Left renal pelvis (tissue), 4 donors: ENCODE measurements at places on chromosomes 16 and 17. TPM values are rescaled to one million over a fixed set of nuclear protein-coding genes. Genes with fewer than 3 reads are reported as not detected.

DNA sequence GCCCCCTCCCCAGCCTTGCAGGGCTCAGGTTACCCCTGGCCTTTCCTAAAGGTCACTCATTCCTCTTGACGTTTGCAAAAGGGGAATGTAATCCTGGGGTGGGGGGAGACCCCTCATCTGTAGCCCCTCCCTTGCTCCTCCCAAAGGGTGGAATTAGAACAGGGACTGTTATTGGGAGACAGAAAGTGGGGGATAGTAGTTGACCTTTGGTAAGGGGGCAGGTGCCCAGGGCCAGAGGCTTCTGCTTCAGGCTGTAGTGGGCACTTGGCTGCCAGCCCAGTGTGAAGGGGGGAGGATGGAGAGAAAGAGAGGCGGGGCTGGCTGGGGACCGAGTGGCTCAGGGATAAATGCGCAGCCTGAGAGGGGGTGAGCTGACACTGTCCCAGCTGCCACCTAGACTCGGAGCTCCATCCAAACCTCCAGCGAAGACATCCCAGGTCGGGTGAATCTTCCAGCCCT, at the start of gene ENO3:
TSS of gene ENO3 (plus strand) at position 374 of the 459 bp plus-strand sequence. CDS start 711 bp downstream, outside the sequence.
- no peak for DNase-seq

- no peak for DNase-seq
Measured at GRCh38 chr16:73616166-73616753, 568.3 kb upstream of the ZFHX3 start.

GRCh38 chr16:28105954-28106353, 42.4 kb upstream of the GSG1L start:
- DNase-seq: no peak

DNA sequence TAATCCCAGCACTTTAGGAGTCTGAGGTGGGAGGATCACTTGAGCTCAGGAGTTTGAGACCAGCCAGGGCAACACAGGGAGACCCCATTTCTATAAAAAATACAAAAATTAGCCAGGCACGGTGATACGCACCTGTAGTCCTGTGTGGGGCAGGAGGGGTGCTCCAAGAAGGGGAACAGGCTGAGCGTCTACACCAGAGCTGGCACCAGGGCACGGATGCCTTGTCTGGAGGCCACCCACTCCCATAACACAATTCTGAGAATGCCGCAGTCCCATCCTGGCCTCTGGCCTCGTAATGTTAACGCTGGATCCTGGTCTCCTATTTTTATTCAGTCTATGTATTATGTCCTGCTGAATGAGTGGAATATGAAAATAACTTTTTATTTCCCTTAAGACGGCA, 161.3 kb downstream of the WSCD1 start:
- no peak for DNase-seq

Gene CCL18
- not detected for polyA plus RNA-seq

Gene HEXD
- 34.5 TPM for polyA plus RNA-seq

Gene TRPV3
- 1.6 TPM for polyA plus RNA-seq

DNA sequence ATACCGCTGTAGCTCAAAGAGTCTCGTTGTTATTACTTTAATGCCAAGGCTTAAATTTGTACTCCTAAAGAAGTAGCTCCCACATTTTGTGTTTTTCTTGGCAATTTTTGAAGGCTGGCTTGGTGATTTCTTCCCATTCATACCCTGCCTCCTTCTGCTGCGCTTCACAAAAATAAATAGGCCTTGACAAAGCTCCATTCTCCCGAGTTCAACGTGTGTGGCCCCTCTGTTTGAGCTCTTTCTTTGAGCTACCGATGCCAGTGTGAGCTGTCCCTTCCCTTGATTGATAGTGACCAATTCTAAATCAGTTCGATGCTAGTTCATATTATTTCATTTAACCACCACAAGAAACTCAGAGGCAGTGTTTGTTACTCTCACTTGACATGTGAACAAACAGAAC, 96.8 kb downstream of the MAP2K6 start:
- no peak for DNase-seq

Gene PYDC1
- not detected for polyA plus RNA-seq

DNA sequence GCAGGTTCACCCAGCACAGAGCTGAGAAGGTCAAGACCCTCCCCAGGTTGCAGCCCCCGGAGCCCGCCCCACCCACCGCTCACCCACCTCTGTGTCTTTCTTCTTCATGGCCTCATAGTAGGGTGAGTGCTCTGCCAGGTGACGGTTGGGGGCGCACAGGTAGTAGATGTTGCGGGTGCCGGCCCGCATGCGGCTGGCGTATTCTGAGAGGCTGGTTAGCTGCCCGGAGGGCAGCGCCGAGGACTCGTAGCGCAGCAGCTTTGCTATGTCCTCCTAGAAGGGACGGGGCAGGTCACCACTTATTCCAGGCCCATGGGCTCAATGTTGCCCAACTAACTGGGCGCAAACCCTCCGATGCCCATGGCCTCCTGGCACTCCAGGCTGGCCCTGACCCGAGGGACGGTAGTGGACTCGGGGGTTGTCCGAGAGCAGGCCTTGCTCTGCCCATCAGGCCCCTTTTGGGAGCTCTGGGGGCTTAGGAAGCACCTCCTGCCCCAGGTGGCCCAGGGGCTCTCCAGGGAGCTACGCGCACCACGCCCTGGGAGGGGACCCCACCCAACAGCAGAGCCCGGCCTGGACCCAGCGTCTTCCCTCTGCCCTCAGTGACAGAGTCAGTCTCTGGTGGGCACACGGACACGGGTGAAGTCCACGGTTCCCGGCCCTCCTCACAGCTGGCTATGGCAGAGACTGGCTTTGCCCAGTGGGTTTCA, 9.9 kb downstream of the DNASE1 start:
- no peak for DNase-seq

DNA sequence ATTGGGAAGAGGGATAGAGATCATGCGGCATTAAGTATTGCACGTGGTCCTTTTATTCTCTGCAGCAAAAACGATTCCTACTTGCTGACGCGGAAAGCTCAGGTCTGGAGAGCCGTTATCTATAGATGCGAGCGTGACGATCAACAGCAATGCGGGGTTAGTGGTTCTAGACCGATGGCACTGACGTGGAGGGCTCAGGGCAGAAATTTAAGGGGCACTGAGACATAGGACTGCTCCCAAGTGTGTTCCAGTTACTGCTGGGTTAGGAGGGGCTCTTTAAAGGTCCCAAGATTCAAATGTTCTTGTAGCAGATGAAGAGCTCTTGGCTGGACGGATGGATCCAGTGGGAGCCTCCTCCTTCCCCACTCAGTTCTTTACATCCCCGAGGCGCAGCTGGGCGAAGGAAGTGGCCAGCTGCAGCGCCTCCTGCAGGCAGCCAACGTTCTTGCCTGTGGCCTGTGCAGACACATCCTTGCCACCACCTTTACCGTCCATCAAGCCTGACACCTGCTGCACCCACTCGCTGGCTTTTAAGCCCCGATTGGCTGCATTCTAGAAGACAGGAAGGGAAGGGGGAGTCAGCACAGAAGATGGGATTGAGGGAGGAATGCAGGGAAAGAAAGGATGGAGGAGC, 732 bp upstream of the EXOSC6 start:
- DNase-seq: no peak

Gene KRTAP9-2
- polyA plus RNA-seq: not detected

DNA sequence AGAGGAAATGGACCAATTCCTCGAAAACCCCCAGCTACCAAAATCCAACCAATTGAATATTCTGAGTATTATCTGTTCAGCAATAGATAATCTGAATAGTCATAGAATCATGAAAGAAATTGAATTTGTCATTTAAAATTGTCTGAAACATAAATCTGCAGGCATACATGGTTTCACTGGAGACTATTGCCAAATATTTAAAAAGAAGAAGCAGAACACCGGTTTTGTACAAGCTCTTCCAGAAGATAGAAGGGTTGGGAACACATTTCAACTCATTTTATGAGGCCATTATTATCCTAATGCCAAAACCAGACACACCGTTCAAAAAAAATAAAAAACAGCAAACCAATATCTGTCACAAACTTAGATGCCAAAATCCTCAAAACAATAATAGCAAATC, 195.5 kb downstream of the RPTOR start:
- DNase-seq: no peak

DNA sequence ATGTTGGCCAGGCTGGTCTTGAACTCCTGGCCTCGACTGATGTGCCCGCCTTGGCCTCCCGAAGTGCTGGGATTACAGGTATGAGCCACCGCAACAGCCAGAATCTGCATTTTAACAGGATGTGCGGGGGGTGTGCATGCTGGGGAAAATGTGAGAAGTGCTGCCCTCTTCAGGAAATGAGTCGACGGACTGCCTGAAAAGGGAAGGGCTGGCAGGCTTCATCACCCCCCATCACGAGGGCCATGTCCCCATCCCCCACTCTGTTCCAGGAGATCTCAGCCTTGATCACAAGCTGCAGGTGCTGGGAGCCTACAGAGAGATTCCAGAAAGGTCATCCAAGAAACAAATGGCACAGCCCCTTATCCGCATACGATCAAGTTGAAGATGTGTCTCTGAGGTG, 195.3 kb upstream of the RPL38 start:
- DNase-seq: no peak

Gene SECTM1
- 1.3 TPM for polyA plus RNA-seq

DNA sequence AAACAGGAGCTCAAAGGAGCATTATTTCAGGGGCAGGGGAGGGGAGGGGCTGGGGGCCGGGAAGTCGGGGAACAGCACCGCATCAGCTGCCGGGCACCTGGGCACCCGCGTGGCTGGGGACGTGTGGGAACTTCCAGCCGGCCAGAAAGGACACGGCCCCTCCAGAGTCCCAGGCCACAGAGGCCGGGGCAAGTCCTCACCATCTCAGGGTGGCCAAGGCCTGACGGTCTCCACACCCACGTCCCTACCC, 1.1 kb downstream of the PGAP6 start:
- DNase-seq: no peak

GRCh38 chr16:49559242-49559641, 185.6 kb downstream of the C16orf78 start:
- no peak for DNase-seq

DNA sequence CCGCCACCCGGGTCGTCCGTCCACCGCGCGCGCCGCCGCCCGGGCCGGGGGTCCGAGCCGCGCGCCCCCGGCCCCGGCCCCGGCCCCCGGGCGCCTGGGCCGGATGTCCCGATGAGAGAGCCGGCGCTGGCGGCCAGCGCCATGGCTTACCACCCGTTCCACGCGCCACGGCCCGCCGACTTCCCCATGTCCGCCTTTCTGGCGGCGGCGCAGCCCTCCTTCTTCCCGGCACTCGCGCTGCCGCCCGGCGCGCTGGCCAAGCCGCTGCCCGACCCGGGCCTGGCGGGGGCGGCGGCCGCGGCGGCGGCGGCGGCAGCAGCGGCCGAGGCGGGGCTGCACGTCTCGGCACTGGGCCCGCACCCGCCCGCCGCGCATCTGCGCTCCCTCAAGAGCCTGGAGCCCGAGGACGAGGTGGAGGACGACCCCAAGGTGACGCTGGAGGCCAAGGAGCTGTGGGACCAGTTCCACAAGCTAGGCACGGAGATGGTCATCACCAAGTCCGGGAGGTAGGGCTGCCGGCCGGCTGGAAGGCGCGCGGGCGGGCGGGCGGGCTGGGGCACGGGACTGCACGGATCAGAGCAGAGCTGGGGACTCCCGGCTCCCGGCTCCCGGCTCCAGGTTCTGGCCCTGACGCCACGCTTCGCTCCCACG, 548 bp downstream of the TBX2 start:
- DNase-seq: no peak

- no peak for DNase-seq
Measured at GRCh38 chr17:82683534-82683933, 15.0 kb downstream of the RAB40B start.

Gene TTLL6
- polyA plus RNA-seq: 0.32 TPM

DNA sequence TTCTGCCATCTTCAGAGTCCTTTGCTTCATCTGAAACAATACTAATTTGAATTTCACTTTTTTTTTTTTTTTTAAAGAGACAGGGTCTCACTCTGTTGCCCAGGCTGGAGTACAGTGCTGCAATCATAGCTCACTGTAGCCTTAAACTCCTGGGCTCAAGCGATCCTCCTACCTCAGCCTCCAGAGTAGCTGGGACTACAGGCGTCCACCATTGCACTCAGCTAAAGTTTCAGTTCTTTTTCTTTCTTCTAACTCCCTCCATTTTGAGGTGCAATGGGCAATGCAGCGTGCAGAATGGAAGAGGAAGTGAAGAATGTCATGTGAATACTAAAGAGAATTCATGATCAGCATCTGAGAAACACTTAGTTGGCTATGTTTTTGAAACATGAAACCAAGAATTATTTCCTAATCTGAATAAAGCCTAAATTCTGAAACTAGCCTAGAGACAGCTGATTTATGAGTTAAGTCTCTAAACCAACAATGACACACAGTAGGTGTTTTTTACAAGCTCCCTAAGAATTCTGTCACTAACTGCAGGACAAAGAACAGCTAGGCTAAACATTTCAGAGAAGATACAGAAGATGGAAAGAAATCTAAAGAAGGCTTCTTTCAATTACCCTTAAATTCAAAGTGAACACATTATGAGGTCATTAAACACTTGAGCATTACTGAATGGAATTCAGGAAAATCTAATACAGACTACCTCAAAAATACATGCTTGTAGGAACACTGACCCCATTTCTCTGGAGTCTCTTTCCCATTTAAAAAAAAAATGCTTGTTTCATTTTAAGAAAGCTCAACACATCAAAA, 21.0 kb downstream of the SNN start:
- DNase-seq: no peak

DNA sequence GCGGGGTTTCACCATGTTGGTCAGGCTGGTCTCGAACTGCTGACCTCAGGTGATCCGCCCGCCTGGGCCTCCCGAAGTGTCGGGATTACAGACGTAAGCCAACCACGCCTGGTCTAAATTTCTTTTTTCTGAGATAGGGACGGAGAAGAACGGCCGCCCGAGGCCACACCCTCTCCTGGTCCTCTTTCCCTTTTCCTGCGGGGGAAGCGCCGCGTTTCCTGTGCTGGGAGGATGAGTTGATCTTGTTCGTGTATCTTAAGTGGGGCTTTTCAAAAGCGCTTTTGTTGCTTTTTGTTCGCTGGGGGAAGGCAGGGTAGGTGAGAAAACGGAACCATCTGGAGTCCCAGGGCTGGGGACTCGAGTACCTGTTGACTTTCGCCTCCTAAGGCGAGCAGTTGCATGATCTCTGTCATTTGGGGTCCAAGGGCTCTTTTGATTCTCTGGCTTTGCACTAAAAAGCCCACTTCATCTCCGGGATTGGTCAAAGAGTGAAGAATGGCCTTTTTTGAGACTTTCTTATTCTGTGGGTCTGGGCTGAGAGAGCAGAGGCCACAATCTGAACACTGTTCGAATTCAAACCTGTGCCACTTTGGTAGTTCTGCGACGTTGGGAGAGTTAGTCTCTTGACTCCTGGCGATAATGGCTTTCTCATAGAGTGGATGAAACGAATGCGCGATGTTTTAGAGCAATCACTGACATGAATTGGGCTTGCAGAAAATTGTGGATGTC, 1.3 kb downstream of the FUS start:
- no peak for DNase-seq

Gene CYGB
- polyA plus RNA-seq: 15.1 TPM

- no peak for DNase-seq
Measured at GRCh38 chr17:75454193-75454592, 2.2 kb upstream of the TMEM94 start.

- DNase-seq: no peak
Measured at GRCh38 chr16:3282103-3282729, 1.1 kb upstream of the ZNF263 start.

Gene CD300H
- polyA plus RNA-seq: not detected

DNA sequence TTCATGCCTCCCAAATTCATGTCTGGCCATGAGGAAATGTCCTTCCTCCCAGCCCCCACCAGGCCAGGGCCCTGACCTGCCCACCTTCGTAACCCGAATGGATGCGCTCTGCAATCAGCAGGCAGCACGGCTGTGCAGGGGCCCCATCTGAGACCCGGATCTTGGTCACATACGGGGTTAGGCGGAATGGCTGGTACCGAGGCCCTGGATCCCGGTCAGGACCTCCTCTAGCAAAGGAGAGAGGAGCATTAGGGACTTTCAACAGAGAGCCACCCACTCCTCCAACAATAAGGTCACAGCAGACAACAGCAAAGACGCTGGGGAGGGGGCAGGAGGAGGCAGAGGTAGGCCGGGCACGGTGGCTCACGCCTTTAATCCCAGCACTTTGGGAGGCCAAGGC, 3.6 kb downstream of the PER1 start:
- no peak for DNase-seq

Gene CACNG3
- polyA plus RNA-seq: not detected
